ENCODE measurements at places on chromosomes 12 and 14.

DNA sequence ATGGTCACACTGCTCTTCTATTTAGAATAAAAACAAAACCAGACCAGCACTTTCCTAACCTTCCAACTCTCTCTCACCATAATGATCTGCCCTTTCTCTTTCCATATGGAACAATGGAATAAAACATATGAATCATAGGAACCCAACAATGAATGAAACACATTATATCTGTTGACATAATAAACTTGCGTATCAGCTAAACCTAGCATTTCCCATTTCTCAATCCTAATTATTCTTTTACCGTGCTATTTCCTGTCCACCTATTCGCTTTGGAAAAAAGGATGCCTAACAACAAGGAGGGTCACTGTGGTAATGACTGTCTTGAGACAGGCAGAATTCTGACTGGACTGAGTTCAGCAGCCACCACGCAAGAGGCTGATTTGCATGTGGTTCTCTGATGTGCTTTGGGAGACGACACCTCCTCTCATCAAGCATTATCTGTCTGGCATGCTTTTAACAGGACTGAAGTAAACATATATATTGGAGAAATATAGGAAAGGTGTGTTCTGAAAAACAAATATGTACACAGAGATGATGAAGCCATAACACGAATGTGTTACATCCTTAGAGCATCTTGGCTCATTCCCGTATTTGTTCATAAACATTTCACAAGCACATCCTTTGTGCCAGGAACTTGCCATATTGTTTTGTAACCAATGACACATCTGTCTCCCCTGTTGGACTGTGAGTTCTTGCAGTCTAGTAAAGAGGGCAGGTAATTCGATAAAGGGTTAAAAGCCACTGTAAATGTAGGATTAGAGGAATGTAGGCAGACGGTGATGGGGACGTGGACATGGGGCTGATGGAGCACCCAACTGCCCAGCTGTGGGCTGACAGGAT lies 87.7 kb downstream of the PTPRB start:
- no peak for DNase-seq

GRCh38 chr12:27319848-27320247 lies 12.8 kb upstream of the BMAL2 start:
- peak; percentile 14 for DNase-seq

DNA sequence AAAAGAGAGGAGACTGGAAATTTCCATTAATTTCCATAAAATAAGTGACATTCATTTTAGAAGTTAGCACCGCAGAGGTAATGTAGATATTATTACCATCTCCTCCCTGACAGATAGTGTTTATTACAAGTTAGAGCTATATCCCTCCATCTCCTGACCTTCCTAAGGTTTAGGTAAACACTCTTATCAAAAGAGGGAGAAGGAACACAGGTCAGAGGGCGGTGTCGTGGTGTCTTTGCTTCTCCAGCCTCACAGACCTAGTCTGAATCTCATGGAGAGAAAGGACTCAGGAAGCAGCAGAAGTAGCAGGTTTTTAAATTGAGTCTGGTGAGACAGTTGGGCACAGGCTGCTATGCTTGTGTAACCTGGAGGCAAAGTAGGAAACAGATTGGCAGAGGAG lies 11.5 kb upstream of the POC1B start:
- no peak for DNase-seq

GRCh38 chr14:95849761-95850160 lies 26.9 kb upstream of the TUNAR start:
- no peak for DNase-seq

DNA sequence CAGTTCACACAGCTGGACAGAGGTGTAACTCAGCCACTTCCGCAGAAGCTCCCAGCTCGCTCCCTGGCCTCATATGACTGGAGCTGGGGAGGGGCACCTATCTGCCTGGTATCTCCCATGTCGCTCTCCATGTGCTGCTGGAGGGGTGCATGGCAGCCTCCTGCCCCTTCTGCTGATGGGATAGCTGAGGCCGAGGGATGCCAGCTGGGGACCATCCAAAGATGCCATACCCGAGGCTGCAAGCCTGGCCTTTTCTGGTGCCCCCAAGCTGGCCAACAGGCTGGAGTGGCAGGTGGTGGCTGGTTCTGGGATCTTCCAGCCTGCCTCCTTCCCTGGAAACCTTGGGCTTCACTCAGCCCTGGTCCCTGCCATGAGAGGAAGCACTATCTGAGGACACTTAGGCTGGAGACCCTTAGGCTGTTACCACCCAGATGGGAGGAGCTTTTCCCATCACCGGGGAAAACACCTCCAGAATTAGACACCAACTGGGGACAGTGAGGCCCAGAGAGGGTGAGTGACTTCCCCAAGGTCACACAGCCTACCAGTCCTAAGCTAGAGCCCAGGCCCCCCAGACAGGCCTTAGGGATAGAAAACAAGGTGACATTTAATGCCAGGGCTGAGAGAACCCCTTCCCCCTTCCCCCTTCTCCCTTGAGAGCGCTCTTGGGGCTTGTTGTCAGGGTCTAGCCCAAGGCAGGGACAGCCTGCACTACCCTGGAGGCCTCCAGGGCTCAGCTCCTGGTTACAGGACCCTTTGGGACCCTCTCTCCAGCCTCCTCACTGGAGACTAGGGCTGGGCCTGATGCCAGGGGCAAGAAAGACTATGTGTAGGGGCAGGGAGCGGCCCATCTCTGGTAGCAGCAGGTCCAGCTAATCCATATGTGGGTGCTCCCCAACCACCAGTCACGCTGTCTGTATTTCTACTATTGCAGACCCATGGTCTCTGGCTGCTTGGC lies 7.1 kb downstream of the DTX1 start:
- DNase-seq: no peak

- DNase-seq: no peak
Observed at GRCh38 chr14:52012635-52013034, 23.3 kb downstream of the RTRAF start.

DNA sequence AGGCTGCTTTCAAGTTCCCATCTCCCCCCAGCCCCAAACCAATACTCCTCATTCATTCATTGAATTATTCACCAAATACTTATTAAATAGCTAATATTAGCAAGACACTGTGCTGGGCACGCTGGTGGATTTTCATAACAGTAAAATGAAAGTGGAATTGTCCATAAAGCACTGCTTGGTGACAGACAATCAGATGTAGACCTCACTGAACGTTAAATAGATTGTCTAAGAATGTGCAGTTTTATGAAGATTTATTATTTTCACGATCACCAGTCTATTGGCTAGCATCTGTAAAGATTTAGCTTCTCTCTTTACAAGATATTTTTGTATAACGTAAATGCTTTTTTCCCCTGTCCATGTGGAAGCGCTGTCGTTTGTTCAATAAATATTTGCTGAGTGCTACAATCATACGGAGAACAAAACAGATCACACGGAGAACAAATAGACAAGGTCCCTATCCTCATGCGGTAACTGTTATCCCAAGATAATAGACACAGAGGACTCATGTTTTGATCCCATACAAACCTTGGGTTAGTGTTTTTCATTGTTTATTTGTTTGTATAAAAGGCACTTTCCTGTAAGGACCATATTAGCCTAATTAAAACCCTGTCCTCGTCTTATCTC lies 397.6 kb downstream of the BCAT1 start:
- no peak for DNase-seq

GRCh38 chr14:76714470-76714869 lies 46.8 kb upstream of the VASH1 start:
- DNase-seq: no peak

- no peak for DNase-seq
Observed at GRCh38 chr12:115897729-115898128, 379.8 kb downstream of the MED13L start.

DNA sequence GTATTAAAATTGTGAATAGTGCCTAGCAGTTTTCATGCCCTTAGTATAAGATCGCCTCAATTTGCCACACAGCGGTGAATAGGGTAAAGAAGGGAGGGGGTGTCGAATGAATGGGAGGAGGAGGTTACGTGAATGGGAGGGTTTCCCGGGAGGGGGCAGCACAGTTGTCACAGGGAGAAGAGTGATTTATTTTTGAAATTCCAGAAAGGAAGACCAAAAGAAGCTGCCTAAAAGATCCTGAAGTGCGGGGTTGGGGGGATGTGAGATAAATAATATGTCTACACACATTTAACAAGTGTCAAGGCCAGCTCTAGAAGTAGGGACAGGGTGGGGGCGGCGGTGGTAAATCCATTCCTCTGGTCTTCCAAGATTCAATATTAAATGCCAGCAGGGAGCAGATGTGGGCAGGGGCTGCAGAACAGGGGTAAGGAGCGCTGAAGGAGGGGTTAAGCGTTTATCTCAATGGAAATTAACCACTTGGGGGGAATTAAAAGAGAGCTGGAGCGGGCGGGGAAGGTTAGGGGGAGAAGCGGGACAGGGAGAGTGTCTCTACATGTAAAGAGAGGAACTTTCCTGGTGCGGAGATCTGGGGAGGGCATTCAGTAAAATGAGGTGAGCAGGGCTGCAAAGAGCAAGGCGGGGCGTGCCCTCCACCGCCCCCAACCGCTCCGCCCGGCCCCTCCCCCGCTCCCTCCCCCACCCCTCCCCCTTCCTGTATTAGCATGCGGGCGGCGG lies 867 bp downstream of the C12orf42 start:
- DNase-seq: no peak

DNA sequence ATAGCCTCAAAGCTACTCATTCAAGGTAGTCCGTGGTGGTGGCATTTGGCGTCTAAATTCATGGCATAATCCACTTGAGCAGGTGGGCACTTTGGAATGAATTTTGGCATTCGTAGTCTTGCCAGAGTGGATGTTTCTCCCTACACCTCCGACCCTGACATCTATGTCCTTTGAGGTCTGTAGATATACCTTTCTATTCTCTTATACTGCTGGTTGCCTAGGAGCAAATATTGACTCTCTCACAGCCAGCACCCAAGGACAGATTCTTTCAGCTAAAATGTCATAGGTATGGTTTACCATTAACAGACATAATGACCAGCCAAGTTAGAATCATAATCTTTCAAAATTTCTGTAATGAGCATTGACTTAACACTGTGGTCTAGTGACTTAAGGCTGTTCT lies 47.4 kb upstream of the FLRT2 start:
- DNase-seq: no peak

DNA sequence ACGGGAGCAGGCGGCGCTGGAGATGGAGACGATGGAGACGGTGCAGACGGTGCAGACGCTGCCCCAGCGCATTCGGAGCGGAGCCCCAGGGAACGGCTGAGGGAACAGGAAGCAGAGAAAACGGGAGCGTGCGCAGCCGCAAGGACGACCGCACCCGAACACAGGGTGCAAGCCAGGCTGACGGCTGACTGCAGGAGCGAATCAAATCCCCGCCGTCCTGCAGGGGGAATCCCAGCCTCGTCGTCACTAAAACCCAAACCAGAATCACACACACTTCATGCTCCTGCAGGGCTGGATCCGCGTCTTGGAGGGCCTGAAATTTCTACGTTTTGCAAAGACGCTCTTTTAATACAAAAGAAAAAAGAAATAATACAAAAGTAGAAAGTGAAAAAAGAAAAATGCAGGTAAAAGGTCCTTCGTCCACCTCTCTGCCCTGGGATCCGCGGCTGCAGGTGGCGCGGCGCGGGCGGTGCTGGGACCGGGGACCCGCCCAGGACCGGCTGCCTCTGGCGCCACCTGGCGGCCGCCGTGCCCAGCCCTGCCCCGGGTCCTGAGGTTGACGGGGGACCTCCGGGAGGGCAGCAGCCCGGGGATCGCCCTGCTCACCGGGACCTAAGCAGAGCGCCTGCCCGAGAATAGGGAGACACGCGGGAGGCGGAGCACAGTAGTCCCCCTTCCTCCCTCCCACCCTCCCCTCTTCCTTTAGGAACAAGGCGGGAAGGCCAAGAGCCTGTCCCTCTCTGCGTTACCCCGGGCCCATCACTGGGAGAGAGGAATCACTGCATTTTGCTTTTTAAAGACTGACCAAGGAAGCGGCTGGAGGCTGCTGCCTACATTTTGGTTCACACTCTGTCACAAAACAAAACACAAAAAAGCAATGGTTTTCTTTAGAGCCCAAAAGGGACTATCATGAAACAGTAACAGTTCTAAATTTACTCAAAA lies 20.1 kb downstream of the STX2 start:
- DNase-seq: no peak

DNA sequence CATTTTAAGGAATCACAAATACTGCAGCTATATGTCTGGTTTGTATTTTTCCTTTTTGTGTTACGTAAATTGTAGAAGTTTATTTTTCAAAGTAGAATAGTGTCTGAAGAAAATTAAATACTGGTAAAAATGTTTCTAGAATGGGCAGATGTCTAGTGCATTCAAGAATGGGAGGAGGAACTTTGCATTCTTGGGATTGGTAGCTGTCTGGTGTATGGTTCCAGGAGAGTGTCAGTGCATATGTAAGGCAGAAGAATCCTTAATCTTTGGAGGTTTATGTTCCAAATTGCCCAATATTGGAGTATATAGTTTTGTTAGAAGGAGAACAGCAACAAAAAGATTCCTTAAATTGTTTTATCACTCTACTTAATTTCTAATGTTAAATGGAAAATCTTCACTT lies 13.5 kb downstream of the PAPOLA start:
- no peak for DNase-seq

- no peak for DNase-seq
Observed at GRCh38 chr14:24367514-24368211, at the start of gene NFATC4. TSS of gene NFATC4 (plus strand) at chr14:24368184. CDS start at chr14:24368341, 157 bp downstream.

DNA sequence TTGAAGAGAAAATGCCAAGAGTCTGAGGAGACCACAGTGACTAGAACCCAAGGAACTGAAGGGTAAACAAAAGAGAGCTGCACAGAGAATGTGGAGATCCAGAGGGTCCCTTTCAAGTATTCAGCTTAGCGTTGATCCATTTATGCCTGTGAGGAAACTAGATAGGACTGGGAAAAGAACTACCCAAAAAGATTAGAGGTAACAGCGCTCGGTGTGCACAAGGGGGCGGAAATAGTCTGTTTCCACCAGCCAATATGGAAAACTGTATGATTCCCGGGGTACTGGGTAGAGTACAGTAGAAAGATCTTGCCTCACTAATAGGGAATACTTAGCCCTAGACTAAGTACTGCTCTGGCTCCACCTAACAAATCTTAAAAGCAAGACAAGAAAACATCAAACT lies 135.5 kb downstream of the DPF3 start:
- peak; percentile 6 for DNase-seq
